ENCODE measurements at places on chromosomes 16 and 17.

- DNase-seq: no peak
Observed at GRCh38 chr17:3954976-3955672, 9.1 kb downstream of the ATP2A3 start.

GRCh38 chr17:2710803-2711607 is 559 bp downstream of the CLUH start:
- DNase-seq: no peak

DNA sequence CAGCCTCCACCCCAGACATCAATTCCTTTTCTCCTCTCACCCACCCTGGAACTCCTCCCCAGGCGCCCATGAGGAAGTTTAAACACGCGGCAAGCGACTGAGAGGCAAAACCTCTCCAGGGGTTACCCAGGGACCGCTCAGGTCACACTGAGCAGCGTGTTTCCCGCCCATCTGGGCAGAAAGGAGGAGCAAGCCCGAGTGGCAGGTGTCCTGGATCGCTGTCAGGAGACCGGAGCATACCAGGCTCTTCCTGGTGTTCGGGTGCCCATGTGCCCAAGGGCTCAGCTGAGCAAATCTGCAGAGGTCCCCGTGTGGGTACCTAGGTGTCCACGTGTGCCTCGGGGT is 491 bp downstream of the SLC25A19 start:
- DNase-seq: peak; percentile 37

GRCh38 chr17:27478901-27479538 is 22.8 kb downstream of the KSR1 start:
- DNase-seq: no peak

DNA sequence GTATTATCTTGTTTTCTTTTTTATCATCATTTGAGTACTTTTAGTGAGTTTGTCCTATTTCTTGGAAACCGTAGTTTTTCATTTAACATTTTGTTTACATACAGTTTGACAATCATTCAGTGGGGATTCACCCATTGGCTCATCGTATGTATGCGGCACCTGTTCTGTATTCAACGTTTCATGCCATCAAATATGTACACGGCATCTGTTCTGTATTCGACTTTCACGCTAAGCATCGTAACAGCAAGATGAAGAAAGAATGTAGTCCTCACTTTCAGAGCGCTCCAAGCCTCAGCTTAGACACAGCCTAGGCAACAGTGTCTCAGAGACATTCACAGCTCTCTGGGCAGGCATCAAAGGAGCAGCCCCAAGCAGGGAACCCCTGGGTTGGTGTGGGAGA is 177.2 kb upstream of the CHMP6 start:
- DNase-seq: no peak

GRCh38 chr16:72848759-72849664 is 198.9 kb downstream of the ZFHX3 start:
- peak; percentile 28 for DNase-seq

DNA sequence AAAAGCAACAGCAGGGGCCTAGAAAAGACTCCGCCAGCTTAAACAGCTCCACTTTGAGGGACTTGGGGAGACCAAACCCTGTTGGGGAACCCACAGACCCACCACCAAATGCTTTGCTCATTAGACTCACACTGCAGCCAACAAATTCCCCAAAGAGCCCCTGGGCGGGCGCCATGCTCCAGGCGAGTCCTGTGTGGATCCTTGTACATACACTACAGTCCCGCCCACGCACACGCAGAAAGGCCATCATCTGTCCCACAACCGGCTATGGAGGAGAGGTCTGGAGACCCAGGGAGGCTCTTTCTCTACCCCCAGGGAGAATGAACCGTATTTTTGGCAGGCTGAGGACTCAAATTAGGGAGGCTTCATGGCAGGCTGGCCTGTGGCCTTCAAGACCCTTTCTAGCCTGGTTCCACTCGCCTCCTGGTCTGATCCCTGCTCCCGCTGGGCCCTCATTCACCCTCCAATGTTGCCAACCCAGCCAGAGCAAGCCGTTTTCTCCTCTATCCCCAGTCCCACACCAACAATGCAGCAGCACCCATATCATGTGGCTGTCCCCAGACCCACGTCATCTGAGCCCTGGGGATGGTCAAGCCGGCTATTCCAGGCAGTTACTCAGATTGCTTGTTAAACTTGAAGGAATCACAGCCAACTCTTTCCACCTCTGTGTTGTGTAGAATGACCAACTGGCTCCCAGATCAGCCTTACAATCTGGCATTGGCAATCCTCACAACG is 27.2 kb downstream of the ZNF423 start:
- DNase-seq: no peak

DNA sequence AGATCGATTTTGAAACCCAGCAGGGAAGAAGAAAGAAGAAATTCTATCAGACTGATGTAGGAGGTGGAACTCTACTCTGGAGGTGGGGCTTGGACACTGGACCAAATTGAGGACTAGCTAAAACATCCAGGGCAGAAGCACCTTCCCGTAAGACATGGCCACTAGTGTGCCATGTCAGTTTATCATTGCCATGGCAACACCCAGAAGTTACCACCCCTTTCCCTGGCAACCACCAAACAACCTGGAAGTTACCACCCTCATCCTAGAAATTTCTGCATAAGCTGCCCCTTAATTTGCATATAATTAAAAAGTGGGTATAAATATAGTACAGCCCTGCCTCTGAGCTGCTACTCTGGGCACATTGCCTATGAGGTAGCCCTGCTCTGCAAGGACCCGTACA is 66.7 kb downstream of the NACA2 start:
- DNase-seq: no peak

GRCh38 chr17:68057531-68057952 is 22.0 kb downstream of the KPNA2 start:
- no peak for DNase-seq

- no peak for DNase-seq
Observed at GRCh38 chr16:67975321-67976105, 4.8 kb downstream of the DPEP3 start.

GRCh38 chr16:79610771-79611170 is 10.2 kb upstream of the MAF start:
- DNase-seq: no peak

DNA sequence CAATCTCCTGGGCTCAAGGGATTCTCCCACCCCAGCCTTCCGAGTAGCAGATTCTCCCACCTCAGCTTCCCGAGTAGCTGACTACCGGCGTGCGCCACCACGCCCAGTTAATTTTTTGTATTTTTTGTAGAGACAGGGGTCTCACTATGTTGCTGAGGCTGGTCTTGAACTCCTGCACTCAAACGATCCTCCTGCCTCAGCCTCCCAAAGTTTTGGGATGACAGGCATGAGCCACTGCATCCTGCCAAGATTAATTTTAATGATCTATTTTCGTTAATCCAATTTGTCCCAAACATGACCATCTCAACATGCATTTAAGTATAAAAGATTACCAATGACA is 1.2 kb downstream of the ZC3H7A start:
- no peak for DNase-seq

DNA sequence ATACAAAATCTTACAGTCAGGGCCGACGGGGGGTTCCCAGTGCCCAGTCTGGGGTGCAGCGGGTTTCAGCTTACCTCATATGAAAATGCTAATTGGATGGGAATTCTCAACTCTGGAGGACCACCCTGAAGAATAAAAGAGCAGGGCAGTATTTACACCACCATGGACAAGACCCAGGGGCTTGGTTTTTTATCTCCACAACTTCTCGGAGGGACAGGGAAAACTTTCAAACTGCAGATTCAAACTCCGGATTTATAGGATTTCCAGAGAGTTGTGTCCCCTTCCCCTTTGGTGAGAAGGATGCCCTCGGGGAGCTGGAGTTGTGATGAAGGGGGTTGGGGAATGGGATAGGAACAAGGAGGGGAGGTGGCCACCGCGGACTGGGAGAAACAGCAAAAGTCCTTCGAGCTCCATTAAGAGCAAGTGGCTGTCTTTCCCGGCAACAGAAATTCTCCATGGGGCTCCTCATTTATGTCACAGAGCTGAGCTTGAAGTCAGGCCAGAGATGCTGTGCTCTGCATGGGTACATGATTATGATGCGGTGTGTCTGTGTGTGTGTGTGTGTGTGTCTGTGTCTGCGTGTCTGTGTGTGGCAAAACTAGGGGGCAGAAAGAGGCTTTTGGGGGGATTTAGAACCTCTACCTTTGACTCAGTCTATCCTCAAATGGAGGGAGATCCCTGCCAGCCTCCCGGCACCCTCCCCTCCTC is 15.7 kb downstream of the FOXL1 start:
- no peak for DNase-seq

DNA sequence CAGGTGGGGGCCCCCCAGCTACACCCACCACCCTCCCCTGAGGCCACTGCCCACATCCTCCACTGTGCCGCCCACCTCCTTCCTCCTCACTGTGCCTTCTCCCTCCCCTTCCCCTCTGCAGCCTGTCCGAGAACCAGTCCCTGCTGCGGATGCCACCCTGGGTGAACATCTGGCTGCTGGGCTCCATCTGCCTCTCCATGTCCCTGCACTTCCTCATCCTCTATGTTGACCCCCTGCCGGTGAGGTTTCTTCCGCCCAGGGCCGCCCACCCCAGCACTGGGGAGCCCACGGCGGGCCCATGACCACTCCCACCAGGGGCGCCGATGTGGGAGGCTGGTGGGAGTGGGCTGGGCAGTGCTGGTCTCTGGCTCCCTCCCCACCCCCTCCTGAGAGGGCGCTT is 22.1 kb downstream of the RABEP2 start:
- DNase-seq: no peak

DNA sequence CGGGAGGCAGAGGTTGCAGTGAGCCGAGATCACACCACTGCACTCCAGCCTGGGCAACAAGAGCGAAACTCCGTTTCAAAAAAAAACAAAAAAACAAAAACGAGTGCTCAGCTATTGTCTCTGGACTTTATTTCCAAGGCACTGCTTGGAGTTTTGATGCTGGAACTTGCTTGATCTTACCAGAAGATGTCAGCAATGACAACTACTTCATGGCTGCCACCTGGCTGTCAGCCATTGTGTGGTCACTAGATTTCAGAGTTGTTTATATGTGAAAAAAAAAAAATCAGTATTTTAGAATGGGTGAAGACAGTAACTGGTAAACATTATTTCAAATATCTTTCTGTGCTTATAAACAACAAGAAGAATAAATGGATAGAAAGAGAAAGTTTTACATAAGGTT is 26.3 kb upstream of the OR4D1 start:
- no peak for DNase-seq

DNA sequence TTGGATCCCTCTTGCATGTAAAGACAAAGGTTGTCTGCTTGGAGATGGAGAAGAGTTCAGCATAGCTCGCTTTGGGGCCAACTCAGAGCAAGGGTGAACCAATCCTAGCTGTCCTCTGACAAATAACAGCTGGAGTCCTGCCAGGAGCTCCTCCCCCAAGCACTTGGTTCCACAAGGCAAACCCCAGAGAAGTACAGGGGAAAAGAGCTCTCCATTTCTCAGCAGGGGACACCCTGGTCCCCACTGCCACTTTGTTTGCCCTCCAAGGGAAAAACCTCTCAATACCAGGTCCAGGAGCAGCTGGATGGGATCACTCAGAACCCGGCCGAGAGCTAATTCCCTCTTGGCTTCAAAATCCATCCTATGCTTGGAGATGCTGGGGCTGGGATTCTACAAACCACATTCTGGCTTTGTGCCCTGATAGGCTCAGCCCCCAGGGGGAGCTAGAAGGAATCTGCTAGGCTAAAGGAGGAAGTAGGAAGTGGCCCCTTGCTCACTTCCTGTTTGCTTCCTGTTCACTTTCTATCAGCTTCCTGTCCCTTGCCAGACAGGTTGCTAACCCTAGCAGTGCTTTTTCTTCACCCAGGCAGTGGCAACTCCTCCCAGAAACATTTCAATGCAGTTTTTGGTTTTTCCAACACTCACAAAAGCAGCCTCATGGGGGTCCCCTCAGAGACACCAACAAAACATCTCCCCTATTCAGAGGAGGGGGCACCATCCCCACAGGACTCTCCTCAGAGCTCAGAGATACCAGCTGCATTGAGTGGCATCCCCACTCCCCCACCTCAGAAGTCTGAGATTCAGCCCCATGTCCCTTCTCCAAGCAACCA is 30.7 kb downstream of the CDRT4 start:
- DNase-seq: no peak

DNA sequence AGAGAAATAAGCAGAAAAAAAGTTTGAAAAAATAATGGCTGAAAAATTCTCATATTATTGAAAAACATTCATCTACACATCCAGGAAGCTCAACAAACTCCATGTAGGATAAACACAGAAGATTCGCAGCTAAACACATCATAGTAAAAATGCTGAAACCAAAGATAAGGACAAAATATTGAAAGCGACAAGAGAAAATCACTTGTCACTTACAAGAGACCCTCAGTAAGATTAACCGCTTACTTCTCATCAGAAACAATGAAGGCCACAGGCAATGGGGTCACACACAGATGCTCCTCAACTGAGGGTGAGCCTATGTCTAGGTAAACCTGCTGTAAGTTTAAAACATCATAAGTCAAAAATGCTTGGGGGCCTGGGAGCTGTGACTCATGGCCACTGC is 38.1 kb upstream of the METRNL start:
- DNase-seq: no peak

DNA sequence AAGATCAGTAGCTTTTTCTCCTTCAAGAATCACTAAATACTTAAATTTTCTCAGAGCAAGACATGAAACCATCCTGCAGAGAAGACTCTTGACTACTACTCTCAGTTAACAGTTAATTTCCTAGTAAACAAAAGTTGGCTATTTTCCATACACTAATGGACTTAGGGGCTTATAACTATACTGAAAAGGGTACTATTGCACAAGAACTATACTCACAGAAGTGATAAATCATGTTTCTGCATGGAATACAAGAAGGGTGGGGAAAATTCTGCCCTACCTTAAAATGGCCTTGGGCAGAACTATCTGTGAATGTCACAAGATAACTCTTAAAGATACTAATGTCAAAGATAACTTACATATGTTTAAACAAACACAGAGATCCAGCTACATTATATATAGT is 12.5 kb downstream of the ZNF652 start:
- DNase-seq: no peak

- DNase-seq: no peak
Observed at GRCh38 chr16:13332713-13333255, 431.4 kb downstream of the SHISA9 start.

DNA sequence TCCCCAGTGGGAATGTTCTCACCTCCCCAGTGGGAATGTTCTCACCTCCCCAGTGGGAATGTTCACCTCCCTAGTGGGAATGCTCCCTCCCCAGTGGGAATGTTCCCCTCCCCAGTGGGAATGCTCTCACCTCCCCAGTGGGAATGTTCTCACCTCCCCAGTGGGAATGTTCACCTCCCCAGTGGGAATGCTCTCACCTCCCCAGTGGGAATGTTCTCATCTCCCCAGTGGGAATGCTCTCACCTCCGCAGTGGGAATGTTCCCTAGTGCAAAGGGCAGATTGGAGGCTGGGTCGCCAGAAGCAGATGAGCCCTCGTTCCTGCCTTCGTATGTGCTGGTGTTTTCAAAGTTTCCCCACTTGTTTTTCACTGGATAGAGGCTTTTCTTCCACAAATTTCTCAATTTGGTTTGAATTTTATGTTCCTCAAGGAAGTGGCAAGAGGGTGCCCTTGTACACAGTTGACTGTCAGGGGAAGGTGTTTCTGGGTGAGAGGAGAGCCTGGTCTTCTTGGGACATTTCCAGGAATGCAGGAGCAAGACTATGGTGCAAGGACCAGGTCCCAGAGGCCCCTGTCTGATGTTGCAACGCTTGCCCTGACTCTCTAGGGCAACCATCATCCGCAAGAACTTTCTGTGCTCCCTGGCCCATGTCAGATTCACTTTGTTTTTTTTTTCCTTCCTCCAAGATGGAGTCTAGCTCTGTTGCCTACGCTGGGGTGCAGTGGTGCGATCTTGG is 34.0 kb downstream of the TRARG1 start:
- no peak for DNase-seq

Measured in NCI-H2227 treated with DMSO at 0.1 percent for 48 hours (cell line).